ENCODE measurements at places on chromosomes 12 and 14. TPM values are rescaled to one million over a fixed set of nuclear protein-coding genes. Genes with fewer than 3 reads are reported as not detected.

CCDC198 gene
- 186 TPM for polyA plus RNA-seq

DNAJC22 gene
- 16.1 TPM for polyA plus RNA-seq

LRRC10 gene
- polyA plus RNA-seq = 0.09 TPM

ANKS1B gene
- 4.2 TPM for polyA plus RNA-seq

TRIM9 gene
- polyA plus RNA-seq = 1.6 TPM

TRPV4 gene
- 19.2 TPM for polyA plus RNA-seq

- DNase-seq = no peak
These were observed 3.8 kb downstream of the CCDC88C start for GRCh38 chr14:91413547-91414474.

DNA sequence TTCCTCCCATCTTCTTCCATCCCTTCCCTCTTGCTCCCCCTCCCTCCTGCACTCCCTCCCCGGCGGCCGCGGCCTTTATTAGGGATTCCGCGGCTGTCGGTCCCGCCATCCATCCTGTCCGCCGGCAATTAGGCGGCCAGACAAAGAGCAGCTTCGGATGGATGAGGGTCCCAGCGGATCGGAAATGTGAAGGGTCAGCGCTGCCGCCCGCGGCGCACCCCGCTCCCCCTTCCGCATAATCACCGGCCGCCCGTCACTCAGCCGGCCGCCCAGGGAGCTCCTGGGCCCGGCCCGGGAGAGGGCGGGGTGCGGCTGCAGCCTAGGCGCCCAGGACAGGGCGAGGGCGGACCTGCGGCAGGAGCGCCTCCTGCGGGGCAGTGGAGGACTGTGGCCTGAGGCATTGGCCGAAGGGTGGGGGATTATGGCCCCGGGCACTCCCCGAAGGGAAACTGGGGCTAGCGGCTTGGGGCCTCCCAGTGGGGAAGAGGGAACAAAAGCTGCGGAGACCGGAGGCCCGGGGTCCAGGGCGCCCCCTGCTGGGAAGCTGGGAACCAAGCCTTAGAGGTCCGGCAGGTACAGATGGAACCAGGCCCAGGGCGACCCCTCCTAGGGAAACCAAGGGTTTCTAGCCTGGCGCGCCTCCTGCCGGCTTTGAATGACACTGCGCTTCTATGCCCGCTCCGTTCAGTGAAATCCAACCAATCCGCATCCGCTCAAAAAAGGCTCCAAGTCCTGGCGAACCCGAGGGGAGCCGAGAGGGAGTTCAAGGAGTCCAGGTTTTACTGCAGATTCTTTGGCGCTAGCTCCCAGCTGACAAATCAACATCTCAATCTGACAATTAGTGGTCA, 4.4 kb upstream of the DNAJC22 start:
- peak; percentile 91 for DNase-seq

GRCh38 chr12:95269892-95270291, 52.3 kb downstream of the VEZT start:
- DNase-seq = no peak

DNA sequence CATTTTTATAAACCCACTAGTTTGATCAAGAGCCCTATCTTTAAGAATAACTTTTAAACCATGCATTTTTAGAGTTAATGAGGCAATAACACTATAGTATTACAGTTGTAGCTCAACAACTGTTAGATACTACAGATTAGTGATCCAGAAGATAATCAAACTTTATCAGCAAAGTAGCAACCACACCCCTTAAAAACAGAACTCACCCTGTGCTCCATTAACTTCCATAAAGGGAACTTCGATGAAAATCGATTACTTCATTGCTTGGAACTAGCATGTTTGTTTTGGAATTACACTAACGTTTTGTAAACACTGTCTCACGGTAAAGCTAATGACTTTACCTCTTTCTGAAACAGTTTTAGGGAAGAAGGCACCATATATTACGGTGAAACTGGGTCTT, 1.4 kb downstream of the SGPP1 start:
- no peak for DNase-seq

- no peak for DNase-seq
These were observed 188.6 kb downstream of the SLC5A8 start for GRCh38 chr12:101021442-101021841.

DNA sequence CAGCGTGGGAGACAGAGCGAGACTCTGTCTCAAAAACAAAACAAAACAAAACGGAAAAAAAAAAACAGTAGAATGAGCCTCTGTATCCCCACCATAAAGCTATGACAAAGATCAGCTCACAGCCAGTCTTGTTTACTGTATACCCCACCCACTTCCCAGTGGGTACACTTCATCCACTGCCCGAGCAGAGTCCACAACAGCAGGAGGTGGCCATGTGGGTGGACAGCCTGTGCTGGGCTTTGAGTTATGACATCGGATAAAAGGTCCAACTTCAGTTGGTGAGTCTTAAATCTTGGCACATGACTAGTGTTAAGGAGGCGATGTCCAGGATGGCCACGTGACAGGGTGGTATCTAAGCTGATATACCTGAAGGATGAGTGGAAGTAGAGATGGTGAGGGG, 34.8 kb upstream of the MAPKAPK5 start:
- DNase-seq = no peak

- DNase-seq = no peak
These were observed 39.2 kb upstream of the RPH3A start for GRCh38 chr12:112752303-112752702.

GRCh38 chr12:11133162-11133561, 1.3 kb downstream of the TAS2R30 start:
- DNase-seq = no peak

- DNase-seq = no peak
These were observed 1629.4 kb upstream of the SEL1L start for GRCh38 chr14:83163016-83163415.

GRCh38 chr14:37593511-37594237, 1.4 kb downstream of the FOXA1 start:
- DNase-seq = no peak
